ENCODE measurements at places on chromosomes 13 and 19.

DNA sequence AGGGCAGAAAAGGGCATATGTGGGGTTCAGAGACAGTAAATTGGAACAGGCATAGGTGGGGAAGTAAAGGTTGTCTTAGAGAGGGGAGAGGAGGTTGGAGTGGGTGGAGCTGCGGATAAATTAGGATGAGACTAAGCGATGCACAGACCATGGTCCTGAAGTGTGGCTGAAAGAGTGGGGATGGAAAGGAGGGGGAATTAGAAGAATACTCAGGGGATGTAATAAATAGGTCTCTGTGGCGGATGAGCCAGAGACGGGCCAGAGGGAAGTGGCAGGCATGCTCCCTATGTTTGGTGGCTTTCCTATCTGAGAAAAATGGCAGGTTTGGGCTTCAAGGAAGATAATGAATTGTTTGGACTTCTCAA is 123.4 kb downstream of the OLFM4 start:
- no peak for DNase-seq

- peak; percentile 89 for DNase-seq
Measured at GRCh38 chr19:36849701-36850558, 746 bp upstream of the ZNF345 start.

DNA sequence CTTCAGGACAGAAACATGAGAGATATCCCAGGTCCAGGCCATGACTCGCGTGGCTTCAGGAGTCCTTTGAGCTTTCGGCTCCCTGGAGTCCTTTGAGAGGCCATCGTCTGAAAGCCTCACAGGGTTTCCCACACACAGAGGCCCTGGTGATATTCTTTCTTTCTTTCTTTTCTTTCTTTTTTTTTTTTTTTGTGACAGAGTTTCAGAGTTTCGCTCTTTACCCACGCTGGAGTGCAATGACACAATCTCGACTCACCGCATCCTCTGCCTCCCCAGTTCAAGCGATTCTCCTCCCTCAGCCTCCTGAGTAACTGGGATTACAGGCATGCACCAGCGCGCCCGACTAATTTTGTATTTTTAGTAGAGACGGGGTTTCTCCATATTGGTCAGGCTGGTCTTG is 5.5 kb downstream of the SIN3B start:
- no peak for DNase-seq

- DNase-seq, result no peak
Measured at GRCh38 chr13:29484796-29485195, 110.7 kb downstream of the SLC7A1 start.

GRCh38 chr13:50277127-50277526 is 261.9 kb downstream of the KCNRG start:
- no peak for DNase-seq
